ENCODE measurements at places on chromosomes 1 and 21.

- no peak for DNase-seq
Measured at GRCh38 chr1:71362691-71363090, 281.9 kb upstream of the ZRANB2 start.

GRCh38 chr1:52633291-52633754 lies 355 bp downstream of the SHISAL2A start:
- DNase-seq = no peak

DNA sequence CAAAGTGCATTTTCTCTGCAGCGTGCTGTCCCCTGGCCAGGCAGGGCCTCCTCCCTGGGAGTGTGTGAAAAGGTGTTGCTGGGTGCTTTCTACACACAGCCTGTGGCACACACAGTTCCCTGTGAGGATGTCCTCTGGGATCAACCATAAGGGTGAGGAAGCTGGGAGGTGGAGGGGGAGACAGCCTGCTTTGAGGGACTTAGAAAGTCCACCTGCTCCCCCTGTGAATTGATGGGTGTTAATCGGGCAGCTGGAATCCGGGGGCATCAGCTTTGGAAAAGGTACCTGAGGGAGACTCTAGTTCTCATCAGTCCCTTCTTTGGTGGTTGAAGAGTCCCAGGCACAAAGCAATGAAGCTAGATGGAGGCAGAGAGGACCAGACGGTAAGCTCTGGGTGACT lies 35.8 kb downstream of the LHX4 start:
- DNase-seq = no peak

DNA sequence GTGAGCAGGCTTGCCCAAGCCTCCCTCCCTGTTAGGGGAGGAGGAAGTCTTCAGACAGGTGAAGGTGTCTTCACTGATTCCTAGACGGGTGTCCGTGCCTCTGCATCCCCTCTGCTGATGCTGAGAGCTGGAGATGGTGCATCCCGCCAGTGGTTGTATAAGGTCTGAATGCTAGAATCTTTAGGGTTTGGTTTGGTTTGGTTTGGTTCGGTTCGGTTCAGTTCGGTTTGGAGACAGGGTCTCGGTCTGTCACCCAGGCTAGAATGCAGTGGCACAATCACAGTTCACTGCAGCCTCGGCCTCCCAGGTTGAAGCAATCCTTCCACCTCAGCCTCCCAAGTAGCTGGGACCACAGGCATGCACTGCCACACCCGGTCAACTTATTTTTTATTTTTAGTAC lies 153.6 kb downstream of the PGBD5 start:
- DNase-seq = no peak

DNA sequence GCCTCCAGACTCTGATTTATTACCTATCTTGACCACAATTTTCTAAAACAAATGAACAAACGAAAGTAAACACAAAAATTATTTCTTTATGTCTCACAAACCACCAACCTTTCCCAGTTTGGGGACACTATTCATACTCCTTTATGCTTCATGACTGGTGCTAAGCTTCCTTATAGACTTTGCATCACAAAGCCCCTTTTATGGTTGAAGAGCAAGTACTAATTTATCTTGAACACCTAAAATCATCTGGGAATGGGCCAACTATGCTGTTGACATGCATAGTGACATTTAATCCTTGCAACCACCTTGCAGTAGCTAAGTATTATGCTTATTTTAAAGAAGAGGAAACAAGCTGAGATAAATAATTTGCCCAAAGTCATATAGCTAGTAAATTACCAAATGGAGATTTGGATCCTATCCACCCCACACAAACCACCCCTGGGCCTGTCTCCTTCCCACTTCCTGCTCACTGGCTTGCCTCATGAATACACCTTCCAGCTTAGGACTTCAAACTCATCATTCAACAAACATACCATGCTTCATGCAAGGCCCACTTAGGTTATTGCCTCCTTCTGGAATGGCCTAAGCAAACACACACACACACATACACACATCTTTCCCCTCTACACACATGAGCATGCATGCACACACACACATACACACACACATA lies 192.2 kb downstream of the PLPP3 start:
- DNase-seq = peak; percentile 23

GRCh38 chr1:30706528-30706927 lies 16.9 kb downstream of the MATN1 start:
- peak; percentile 63 for DNase-seq

DNA sequence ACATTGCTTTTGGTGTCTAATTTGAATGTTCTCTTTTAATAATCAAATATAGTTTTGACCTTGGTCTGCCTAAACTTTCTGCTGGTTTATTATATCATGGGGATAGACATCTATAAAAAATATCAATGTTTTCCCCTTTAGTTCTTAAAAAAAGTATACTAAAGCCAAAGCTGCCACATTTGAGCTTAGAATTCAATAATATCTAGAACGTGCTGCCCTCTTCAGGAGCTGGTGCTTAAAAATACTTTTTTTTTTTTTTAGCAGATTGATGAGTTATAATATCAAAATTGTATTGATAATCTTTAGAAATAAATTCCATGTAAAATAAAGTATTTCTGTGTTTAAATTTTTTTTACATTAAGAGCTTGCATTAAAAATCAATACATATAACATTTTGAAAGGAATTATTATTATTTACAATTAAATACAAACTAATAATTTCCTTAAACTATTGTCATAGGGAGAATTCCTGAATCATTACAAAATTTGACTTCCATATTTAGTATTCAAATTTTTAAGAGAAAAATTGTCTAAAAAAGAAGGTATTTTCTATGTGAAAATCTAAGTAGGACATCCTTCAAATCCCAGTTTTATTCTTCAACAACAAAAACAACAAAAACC lies 40.1 kb upstream of the ADGRL2 start:
- no peak for DNase-seq

GRCh38 chr1:201763455-201764140 lies 65.4 kb upstream of the IPO9 start:
- DNase-seq = no peak

DNA sequence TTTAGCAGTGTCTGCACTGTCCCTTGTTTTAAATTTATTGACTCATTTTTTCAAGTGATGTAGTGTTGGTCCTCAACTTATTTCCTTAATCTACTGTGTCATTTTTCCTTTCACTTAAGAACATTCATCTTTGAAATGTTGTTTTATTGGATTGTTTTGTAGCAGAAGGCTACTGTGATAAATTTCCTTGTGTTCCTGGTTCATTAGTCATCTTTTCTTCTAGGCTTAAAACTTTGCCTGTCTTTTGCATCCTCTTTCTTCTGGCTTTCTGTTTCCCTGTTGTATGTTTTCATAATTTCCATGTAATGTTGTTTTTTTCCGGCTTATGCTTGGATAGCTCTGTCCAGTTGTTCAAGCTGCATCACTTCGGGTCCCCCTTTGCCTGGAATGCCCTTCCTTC lies 61.9 kb downstream of the UBE2T start:
- no peak for DNase-seq

DNA sequence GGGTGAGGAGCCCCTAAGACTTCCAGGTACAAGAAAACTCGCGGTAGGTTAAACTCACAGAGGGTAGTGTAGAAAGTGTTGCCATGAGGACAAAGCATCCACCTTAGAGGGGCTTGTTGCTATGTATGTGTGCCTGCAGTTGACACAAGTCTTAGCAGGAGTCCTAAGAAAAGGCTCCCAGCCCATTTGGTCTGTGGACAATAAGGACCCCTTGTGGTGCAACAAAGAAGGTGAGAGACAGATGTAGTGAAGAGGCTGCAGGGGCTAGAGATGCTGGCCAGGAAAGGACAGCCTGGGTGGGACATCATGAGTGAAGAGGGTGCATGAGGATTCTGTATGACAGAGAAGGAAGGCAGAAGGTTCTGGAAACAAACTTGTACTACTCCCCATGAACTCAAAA lies 36.3 kb upstream of the IL10 start:
- DNase-seq = peak; percentile 7

- no peak for DNase-seq
Measured at GRCh38 chr1:214066190-214066589, 78.4 kb downstream of the PROX1 start.

DNA sequence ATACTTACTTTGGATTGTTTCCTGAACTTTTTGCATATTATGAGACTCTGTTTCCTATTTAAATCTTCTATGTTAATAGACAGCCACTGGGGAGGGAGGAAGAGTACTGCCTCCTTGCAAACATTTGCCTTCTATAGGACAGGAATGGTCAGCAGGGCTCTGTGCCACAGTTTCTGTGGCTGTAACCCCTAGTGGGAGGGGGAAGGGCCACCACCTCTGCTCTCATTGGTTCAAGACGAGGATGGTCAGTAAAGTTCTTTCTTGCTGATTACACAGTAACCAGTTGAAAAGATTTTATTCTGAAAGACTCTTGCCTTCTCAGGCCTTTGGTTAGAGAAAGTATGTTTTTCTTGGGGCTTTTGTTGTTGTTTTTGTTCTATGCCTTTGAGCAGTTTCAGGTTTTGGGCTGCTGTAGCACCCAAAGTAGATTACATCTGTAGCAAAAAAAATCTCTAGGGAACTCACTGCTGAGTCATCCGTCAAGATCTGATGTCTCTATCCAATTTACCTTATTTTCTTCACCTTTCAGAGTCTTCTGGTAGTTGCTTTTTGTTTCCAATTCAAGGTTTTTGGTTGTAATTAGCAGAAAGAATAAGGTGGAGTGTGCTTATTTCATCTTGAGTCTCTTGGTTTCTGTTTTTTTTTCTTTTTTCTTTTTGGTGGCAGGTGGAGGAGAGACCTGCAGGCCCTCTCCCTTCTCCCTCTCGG lies 23.1 kb downstream of the SLC35A3 start:
- DNase-seq = no peak

DNA sequence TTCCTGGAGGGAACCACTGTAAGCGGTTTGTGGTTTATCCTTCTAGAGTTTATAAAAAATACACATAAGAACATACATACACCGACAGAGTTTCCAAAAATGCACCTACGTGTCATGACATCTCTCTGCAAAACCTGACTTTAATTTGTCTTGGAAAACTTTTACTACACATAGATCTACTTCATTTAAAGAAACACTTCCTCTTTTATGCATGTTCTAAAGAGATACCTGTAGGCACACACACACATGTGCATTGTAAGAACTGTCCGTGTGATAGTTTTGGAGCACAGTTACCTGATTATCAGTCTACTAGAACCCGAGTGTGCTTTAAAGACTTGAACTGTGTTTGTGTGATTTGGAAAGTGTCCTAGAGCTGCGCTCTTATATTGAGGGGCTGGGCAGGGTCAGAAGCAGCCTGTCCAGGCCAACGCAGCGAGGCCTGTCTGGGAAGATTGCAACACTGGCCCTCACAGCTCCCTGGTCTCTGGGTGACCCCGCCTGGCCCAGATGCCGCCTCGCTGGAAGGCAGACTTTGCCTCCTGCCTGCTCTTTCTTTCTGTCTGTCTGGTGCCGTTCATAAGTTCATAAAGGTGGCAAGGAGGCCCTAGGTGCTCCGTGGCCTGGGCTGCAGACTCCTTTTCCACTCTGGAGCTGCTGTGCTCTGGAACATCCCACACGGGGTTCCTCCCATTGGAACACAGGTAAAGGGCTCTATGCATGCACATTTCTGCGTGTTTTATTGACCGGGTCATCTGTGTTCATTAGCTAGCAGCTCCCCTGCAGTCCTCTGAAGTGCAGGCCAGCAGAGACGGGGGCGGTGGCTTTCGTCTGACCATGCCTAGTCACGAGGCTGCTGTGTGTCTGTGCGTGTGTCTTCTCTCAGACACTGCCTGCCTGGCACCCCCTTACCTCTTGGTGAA lies 46.3 kb downstream of the AGPAT3 start:
- no peak for DNase-seq

- no peak for DNase-seq
Measured at GRCh38 chr21:31043471-31043870, 5.2 kb upstream of the KRTAP19-8 start.

- no peak for DNase-seq
Measured at GRCh38 chr1:151711044-151711800, 5.4 kb downstream of the CELF3 start.

DNA sequence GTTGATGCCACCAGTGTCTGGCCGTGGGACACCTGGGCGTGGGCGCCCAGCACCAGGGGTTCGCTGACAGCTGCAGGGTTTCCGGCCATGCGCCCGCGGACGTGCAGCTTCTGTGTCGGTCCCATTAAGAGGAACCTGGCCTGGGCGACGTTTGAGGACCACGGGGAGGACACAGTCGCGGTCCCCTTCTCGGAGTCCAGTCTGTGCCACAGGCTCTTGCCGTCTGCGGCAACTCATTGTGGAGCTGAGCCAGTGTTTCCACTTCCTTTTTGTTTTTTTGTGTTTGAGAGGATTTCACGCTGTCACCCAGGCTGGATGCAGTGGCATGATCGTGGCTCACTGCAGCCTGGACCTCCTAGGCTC lies 1.6 kb upstream of the C1orf159 start:
- DNase-seq = no peak

Data from NCI-H1436 (cell line).